NCI-H1092 (cell line): ENCODE measurements at places on chromosomes 1 and 21.

DNA sequence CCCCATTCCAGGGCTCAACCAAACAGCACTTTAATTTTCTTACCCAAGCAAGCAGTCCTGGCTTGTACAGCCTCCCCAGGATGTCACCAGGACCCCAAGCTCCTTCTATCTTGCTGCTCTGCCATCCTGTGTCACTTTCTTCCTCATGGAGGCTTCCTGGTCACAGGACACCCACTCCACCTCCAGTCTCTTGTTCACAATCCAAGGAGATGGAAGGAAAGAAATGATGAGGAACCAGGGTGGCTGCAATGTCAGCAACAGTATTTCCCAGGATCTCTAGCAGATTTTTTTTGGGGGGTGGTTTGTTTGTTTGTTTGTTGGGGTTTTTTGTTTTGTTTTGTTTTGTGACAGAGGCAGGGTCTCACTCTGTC lies 58.9 kb downstream of the RIPK4 start:
- DNase-seq = no peak

DNA sequence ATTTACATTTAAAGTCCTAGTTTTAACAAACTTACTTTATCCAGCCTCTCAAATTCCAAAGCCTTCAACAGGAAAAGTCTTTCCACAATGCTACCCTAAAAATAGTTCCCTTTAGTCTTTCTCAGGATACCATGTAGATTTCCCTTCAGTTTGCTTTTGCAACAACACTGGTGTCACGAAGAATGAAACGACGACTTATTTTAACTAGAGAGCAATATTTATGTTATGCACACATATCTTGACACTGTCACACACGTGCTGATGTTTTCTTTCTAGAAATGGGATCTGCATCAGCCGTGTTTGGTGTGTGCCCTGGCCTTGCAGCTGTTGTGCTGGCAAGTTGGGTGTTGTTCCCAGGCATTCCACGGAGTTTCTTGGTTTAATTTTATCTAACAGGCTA lies 75.5 kb downstream of the SIPA1L2 start:
- DNase-seq = no peak

DNA sequence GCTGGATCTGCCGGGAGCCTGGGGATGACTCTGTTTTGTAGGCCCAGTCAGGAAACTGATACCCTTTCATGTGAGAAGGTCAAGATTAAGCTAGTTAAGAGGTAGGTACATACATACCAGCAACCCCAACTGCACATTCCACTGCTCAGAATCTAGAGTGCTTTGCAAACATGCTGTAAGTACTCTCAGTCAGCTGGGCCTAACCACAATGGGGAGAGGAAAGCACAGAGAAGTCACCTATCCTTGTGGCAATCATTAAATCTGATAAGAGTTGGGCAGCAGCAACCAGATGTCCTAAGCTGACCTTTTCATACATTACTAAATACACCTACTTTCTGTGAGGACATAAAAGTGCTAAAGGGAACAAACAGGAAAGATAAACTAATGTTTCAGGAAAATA lies 2.5 kb downstream of the ETV3 start:
- DNase-seq = no peak

- no peak for DNase-seq
Measured at GRCh38 chr1:180167021-180167701, 12.5 kb downstream of the QSOX1 start.

- DNase-seq = no peak
Measured at GRCh38 chr1:92691925-92692324, 93.0 kb downstream of the EVI5 start.

DNA sequence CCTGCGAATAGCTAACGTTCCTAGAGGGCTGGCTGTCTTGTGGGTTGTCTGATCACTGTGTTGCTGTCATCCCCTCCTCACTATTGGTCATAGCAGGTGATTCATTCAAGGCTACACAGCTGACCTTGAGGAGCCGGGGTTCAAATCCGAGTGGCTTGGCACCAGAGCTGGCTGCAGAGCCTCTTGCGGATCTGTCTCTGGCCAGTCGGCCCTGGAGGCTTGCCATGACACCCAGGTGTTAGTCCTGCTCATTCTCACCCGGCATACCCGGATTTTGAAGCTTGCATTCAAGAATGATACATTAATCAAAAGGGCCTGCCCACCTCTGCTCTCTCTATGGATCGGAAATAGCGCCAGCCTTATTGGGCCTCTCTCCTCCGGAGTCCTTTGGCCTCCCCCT lies 110.4 kb downstream of the DHRS3 start:
- DNase-seq = no peak

DNA sequence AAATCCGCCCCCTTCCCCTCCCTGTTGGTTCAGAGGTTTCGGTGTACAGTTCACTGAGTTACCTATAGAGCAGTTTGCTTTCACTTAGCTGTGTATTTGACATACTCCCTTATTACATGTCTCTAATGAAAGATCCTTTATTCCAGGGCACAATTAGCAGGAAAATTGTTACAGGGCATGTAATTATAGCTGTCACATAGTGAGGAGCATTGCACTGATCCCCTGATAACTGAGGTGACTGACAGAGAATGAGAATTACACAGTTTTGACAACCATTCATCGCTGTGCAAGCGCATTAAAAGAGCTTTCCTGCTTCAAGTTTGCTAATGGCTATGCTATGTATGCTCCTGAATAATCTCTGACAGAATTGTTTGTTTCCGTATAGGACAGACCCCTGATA lies 26.9 kb downstream of the DAP3 start:
- no peak for DNase-seq

GRCh38 chr1:38546636-38547035 lies 312.9 kb downstream of the RRAGC start:
- no peak for DNase-seq

- DNase-seq = no peak
Measured at GRCh38 chr21:44065428-44065827, 41.8 kb upstream of the PWP2 start.

DNA sequence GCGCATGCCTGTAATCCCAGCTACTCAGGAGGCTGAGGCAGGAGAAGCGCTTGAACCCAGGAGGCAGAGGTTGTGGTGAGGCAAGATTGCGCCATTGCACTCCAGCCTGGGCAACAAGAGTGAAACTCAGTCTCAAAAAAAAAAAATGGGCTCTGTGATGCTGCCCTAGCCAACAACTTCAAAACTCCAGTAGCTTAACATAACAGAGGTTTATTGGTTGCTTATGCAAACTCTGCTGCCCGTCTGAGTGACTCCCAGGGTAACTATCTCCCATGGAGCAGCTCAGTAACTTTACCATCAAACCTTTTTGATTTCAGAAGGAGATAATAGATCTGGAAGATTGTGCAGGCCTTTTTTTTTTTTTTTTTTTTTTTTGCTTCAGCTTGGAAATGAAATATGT lies 18.9 kb upstream of the ITLN2 start:
- no peak for DNase-seq

DNA sequence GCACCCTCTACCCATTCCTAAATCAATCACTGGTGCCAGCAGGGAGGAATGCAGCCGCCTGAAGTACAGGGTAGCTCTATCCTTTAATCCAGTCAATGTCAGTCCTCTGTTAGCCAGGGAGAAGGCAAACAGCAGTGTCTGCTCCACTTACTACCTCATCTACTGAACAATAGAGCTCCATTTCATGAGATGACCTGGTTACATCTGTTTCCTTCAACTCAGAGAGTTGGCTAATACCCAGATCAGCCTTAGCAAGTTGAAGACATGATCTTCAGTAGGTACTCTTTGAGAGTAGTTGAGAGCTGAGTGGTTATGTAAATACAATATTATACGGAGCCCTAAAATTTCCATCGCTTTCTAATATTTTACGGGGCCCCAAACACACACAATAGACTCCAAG lies 46.1 kb upstream of the CD34 start:
- no peak for DNase-seq

DNA sequence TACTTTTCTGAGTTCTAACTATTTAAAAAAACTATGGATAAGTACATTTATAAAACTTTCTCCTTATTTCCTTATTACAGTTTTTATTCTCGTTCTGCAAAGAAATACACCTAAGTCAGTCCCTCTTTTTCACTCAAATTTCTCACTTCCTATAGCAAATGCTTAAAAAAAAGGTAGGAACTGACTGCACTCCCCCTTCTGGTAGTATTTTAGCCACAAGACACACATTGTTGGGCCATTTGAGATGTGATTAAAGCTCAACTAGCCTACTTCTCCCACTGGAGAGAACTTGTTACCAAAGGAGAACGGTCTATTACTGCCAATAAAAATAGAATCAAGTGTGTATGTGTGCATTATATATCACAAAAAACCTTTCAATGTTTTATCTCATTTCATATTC lies 521.9 kb upstream of the PRMT6 start:
- DNase-seq = no peak

GRCh38 chr1:90850181-90850897 lies 133.2 kb upstream of the BARHL2 start:
- DNase-seq = peak; percentile 25

- DNase-seq = no peak
Measured at GRCh38 chr1:87200875-87201638, 127.6 kb upstream of the LMO4 start.

GRCh38 chr1:36511804-36512798 lies 29.4 kb upstream of the CSF3R start:
- no peak for DNase-seq

DNA sequence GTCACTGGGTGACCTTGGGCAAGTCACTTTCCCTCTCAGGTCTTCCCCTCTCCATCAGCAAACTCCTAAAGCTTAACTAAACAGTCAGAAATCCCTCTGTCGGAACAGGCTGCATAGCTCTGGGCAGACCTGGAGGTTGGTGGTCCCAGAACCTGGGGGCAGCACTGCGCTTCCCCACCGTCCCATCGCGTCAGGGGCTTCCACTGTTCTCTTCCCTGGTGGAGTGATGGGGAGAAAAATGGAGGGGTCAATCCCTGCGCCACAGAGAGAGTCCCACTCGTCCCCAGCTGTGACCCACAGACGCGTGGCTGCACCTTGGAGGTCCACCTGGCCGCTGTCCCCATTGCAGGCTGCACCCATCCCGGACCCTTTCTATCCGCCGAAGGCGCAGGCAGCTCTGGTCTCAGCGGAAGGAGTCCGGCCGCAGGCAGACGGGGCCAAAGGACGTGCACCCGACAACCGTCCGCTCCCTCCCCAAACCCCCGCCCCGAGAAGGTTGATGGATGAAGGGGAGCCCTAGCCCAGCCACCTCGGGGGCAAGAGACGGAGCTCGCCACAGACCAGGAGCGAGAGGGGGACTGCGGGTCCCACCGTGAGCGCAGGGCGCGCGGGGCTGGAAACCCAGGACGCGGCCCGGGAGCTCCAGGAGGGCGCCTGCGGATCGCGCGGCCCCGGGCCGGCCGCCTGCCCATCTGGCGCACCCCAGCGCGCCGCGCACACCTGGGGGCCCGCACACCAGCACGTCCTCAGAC lies 588 bp upstream of the WNT3A start:
- no peak for DNase-seq

- no peak for DNase-seq
Measured at GRCh38 chr1:59443310-59443709, 146.4 kb downstream of the FGGY start.

- DNase-seq = no peak
Measured at GRCh38 chr1:199287647-199288046, 648.8 kb downstream of the PTPRC start.

- no peak for DNase-seq
Measured at GRCh38 chr1:167489571-167490340, 28.6 kb downstream of the CD247 start.
